ENCODE measurements at places on chromosomes 1 and 21.

GRCh38 chr1:113904293-113904673 is 316 bp downstream of the AP4B1 start:
- H3K4me3 ChIP-seq = peak overlapping the region; percentile 92
- no peaks in the 10 kb centered on the region for H3K27me3 ChIP-seq
- DNase-seq = no peak
- H3K4me1 ChIP-seq = peaks cover 52% of the 10 kb centered on the region
- peaks cover 18% of the 10 kb centered on the region for H3K36me3 ChIP-seq

GRCh38 chr1:209318181-209319056 is 265.1 kb upstream of the CAMK1G start:
- peaks cover 14% of the 10 kb centered on the region for H3K27me3 ChIP-seq
- no peaks in the 10 kb centered on the region for H3K36me3 ChIP-seq
- H3K4me3 ChIP-seq = no peak overlapping the region
- H3K27ac ChIP-seq = no peak overlapping the region

DNA sequence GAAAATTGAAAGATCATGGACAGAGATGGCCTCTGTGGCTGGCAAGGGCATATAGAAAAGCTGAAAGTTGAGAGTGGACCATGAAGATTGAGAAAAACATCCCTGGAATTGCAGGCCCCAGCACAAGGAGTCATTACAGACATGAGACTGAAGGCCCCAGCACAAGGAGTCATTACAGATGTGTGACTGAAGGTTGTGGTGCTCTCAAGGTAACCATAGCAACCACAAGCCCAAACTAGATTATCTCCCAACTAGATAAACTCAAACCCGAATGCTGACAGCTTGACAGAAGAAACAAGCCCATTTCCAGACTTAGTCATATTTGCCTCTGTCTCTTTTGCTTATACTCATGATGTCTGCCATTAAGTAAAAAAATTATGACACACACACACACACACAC is 1252.1 kb upstream of the ADGRL4 start:
- no peak overlapping the region for H3K4me3 ChIP-seq
- no peaks in the 10 kb centered on the region for H3K27me3 ChIP-seq
- no peak overlapping the region for H3K27ac ChIP-seq
- no peak for DNase-seq
- no peaks in the 10 kb centered on the region for H3K4me1 ChIP-seq

DNA sequence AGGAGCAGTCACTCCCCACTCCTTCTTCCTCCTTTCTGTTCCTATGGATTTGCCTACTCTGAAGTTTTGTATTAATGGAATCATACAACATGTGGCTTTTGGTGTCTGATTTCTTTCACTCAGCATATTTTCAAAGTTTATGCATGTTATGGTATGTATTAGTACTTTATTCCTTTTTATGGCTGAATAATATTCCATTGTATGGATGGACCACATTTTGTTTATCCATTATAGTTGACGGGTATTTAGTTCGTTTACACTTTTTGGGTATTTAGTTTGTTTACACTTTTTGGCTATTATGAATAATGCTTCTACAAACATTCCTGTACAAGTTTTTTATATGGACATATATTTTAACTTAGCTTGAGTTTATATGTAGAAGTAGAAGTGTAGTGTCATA is 113.1 kb downstream of the PCBP3 start:
- H3K27ac ChIP-seq = no peak overlapping the region
- H3K4me3 ChIP-seq = no peak overlapping the region
- H3K27me3 ChIP-seq = peaks cover 67% of the 10 kb centered on the region
- no peaks in the 10 kb centered on the region for H3K4me1 ChIP-seq
- no peaks in the 10 kb centered on the region for H3K36me3 ChIP-seq
- DNase-seq = no peak

DNA sequence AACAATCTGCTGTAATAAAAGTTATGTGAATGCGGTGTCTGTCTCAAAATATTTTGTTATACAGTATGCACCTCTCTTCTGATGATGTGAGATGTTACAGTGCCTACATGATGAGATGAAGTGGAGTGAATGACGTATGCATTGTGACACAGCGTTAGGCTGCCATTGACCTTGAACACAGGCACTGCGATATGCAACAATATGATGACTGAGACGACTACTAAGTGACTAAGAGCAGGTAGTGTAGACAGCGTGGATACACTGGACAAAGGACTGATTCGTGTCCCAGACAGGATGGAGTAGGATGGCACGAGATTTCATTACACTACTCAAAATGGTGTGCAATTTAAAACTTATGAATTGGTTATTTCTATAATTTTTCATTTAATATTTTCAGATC is 8.4 kb downstream of the SGIP1 start:
- no peaks in the 10 kb centered on the region for H3K36me3 ChIP-seq
- no peak overlapping the region for H3K4me3 ChIP-seq
- H3K27me3 ChIP-seq = peaks cover 33% of the 10 kb centered on the region
- no peak for DNase-seq

- no peak overlapping the region for H3K27ac ChIP-seq
- peaks cover 66% of the 10 kb centered on the region for H3K27me3 ChIP-seq
- H3K36me3 ChIP-seq = no peaks in the 10 kb centered on the region
Observed at GRCh38 chr1:203152158-203153034, 23.2 kb downstream of the MYBPH start.

GRCh38 chr1:2980849-2981248 is 40.4 kb upstream of the ACTRT2 start:
- DNase-seq = no peak
- H3K27me3 ChIP-seq = no peaks in the 10 kb centered on the region
- no peak overlapping the region for H3K4me3 ChIP-seq
- H3K36me3 ChIP-seq = no peaks in the 10 kb centered on the region
- no peaks in the 10 kb centered on the region for H3K4me1 ChIP-seq

GRCh38 chr1:67169496-67169895 is 3.2 kb downstream of the IL23R start:
- no peaks in the 10 kb centered on the region for H3K27me3 ChIP-seq
- H3K36me3 ChIP-seq = peaks cover 3% of the 10 kb centered on the region
- no peak overlapping the region for H3K27ac ChIP-seq
- no peak overlapping the region for H3K4me3 ChIP-seq
- peaks cover 24% of the 10 kb centered on the region for H3K4me1 ChIP-seq
